Activated effector memory CD4-positive, alpha-beta T cell treated with anti-CD3 and anti-CD28 coated beads, Interleukin-2, amount 50 U/mL, for 16 hours (primary cell): ENCODE measurements at places on chromosomes 2 and 18.

DNA sequence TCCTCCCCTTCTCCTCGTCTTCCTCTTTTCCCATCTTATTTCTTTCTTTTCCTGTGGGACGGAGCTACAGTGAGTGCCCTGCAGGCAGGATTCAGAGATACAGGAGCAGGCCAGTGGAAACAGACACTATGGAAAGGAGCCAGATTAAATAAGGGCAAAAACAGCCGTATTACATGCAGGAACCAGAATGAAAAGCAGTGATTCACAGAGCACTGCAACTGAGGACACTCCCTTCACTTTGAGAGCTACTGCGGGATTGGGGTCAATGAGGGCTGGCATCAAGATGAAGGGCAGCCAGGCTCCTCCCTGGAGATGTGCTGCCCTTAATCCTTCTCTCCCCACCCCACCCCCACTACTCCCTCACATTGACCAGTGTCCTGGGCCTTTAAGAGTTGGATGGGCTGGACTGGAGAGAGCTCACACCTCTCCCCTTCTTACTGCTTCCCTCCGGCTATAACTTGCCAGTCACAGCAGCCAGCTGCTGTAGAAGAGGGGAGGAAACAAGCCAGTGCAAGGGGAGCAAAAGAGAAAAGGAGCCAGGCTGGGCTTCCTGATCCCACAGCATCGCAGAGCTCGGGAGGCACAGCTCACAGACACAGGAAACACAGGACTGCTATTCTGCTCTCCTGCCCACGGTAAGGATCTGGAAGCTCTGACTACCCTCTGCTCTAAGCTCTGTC is at the start of gene PLCD4:
PLCD4 (plus strand) TSS at position 464 of the 680 bp plus-strand sequence. CDS start 7,841 bp downstream, outside the sequence.
- DNase-seq: no peak

- no peak for DNase-seq
Observed at GRCh38 chr2:200472853-200473464, 36.9 kb downstream of the KCTD18 start.

GRCh38 chr2:47833516-47833968 is 50.6 kb downstream of the MSH6 start:
- no peak for DNase-seq

DNA sequence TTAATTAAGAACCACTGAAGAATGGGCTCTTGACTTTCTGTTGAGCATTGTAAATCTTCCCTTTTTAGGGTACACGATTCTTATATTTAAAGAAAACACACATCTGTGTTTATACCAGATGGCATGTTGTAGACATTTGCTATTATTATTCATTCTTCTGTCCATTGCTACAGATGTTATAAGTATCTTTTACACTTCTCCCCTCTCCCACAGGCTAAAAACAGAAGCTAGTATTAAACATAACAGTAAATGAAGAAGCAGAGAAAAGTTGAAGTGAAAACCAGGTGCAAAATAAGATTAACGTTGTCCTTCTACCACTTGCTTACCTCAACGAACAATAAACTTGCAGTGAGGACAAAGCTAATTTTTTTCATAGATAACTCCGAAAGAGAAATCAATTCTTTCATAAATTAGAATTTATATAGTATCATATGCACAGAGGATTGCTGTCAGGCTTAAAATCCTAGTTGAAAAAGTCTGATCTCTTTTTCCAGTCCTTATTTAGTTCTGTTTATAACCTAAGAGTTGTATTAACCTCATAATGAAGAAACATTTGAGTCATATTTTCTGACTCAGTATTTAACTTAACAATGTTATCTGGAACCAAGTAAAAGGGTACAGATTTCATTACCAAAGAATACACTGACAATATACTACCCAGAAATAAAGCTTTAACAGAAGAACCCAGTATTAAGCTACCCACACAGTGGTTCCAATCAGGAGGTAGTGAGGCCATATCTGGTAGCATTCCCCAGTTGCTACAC is 16.4 kb upstream of the ZNF385B start:
- no peak for DNase-seq

GRCh38 chr18:66438711-66439536 is 165.0 kb downstream of the CDH19 start:
- no peak for DNase-seq

DNA sequence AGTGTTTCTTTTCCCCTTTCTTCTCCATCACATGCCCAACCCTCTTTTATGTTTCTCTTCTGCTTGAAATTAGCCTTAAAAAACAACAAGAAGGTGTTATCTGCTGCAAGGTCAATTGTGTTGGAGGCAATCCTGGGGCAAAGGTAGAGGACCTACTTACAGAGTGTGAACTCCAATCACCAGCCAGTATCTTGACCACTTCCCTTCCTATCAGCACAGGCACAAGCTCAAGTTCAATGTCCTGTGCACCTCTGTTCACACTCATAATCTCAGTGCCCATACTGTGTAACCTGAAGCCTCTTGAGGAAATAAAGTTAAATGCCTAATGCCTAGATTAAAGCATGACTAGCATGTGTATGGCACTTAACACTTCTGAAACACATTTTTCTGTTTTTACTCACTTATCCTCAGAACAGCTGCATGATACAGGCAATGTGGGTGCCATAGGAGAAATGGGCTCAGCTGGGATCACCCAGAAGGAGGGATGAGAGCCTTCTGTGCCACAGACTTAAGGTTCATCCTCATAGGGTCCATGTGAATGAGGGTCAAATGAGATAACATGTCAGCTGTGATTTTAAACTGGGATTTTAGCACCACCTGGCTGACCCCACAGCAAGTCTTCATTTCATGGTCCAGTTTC is 701.5 kb downstream of the BCL11A start:
- no peak for DNase-seq

DNA sequence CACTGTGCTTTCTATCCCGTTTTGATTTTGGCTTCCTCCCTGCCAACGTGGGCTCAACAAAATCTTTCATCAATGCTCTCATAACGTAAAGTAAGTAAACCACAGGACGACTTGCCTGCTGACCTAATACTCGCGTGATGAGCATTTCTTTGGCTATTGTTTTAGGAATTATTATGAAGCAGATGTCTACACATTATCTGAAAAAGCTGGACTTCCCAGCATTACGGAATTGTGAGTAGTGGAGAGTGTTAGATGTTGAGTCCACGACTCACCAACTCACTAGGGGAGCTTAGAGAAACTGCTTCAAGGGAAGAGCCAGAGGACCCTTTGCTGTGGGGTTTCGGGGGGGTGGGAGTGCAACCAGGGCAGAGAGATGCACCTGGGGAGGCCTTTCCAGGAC is 21.9 kb downstream of the HJURP start:
- no peak for DNase-seq

- DNase-seq: peak; percentile 82
Observed at GRCh38 chr2:75608684-75609333, 37.8 kb upstream of the MRPL19 start.

DNA sequence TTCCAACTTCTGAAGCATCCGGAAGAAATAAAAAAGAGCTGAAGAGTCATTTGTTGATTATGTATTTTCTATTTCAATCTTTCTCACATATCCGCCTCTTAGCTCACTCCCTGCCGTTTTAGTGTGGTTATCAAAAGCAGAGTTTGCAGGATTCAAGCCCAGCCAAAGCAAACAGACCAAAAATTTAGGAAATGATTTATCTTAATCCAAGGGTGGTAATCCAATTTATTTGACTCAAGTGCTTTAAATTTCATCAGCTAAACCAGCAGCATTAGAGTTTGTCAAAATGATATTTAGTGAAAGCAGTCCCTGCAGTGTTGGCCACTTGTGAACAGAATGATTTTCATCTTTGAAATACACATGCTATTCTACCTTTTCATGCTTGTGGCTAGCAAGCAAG is 129.3 kb upstream of the CCDC68 start:
- DNase-seq: no peak

GRCh38 chr2:196481324-196481697 is 158.2 kb upstream of the CCDC150 start:
- DNase-seq: no peak

DNA sequence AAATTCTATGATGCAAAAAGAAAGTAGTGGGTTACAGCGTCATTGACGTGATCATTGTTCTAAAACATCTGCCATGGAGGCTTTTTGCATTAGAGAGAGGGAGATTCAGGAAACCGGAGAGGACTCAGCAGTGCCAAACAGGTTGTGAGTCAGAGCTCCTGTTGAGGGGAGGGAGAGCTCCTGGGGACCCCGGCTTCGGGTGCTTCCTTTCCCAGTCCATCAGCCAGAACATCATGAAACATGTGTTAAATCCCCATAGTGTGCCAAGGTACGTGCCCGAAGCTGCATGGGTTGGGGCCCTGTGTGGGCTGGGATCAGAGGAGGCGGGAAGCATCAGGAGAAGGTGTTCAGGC is 791 bp upstream of the CYRIA start:
- no peak for DNase-seq

GRCh38 chr2:3007135-3007534 is 370.5 kb downstream of the EIPR1 start:
- DNase-seq: no peak

DNA sequence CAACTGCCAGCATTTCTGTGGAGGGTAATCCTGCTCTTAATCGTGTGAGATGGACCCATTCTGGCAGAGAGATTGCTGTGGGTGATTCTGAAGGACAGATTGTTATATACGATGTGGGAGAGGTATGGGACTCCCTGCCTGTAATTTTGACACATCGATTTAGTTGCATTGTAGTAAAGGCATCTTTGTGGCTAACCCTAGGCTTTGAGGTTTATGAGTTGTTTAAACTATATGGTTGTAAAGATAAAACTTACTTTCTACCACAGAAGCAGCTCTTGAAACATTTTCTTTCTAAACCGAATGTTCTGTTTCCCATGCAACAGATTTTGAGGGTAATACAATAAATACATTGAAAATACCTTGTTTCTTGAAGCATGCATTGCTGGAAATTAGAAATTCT is 58.5 kb downstream of the DYNC1I2 start:
- DNase-seq: no peak

- peak; percentile 74 for DNase-seq
Observed at GRCh38 chr2:38709567-38710194, 41.5 kb downstream of the SRSF7 start.

DNA sequence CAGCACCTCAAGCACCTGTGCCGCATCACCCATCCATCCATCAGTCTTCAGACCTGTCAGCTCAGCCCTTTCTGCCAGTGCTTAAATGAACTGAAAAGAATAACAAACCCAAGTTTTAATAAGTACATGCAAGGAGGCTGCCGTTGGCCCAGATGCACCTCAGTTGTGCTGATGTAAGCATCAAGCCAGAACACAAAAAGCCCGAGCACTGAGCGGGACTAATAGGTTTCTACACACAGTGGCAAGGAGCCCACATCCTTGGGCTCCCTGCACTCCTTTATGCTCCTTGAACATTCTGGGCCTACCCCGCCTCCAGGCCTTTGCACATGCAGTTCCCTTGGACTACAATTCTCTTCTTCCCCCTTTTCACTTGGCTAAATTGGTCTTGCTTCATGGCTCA is 165.6 kb downstream of the ALK start:
- DNase-seq: no peak

DNA sequence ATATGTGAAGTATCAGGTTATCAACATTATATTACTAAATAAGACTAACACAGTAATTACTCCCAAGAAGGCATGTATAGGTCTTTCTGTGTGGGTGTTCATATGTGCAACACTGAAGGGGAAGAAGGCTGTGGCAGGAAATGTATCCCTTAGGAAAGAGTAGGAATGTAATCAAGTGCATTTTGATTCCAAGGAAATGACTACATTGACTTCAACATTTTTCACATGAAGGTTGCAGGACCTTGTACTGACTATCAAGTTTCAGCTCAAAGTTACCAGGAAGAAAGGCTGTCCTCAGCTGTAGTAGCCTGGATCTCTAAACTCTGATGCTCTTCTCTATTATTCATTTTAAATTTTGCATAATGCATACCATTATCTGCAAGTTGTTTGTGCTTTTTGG is 680.8 kb downstream of the NYAP2 start:
- DNase-seq: no peak

GRCh38 chr2:17800693-17801458 is 15.4 kb upstream of the MSGN1 start:
- DNase-seq: no peak

DNA sequence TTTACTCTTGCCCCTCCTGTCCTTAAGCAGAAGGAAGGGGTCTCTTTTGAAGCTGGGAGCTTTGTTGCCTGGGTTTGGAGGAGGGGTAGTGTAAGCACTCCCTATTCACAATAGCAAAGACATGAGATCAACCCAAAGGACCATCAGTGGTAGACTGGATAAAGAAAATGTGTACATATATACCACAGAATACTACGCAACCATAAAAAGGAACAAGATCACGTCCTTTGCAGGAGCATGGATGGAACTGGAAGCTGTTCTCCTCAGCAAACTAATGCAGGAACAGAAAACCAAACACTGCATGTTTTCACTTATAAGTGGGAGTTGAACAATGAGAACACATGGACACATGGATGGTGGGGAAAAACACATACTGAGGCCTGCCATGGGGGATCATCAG is 281.1 kb upstream of the REV1 start:
- no peak for DNase-seq

- DNase-seq: no peak
Observed at GRCh38 chr2:47721296-47721695, 61.6 kb upstream of the MSH6 start.

- DNase-seq: no peak
Observed at GRCh38 chr2:158478816-158479215, 22.1 kb downstream of the PKP4 start.

DNA sequence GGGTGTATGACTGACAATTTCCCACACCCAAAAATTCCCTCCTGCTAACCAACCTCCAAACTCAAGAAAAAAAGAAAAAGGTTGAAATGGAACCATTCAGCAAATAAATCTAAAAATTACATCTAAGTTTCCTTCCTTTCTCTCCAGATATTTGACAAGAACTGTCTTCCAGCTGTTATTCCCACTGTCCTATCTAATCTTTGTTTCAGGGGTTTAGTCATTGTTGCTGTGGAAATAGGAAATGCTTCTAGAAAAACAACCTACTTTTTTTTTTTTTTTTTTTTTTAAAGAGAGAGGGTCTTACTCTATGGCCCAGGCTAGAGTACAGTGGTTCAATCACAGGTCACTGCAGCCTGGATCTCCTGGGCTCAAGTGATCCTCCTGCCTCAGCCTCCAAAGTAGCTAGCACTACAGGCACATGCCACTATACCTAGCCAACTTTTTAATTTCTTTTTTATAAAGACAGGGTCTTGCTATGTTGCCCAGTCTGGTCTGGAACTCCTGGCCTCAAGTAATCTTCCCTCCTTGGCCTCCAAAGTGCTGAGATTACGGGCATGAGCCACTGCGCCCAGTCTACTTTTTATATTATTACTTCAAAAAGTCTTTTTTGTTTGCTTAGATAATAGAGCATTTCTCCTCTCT is 88.1 kb downstream of the ITSN2 start:
- DNase-seq: no peak

GRCh38 chr2:162887902-162888301 is 49.3 kb upstream of the KCNH7 start:
- DNase-seq: no peak

DNA sequence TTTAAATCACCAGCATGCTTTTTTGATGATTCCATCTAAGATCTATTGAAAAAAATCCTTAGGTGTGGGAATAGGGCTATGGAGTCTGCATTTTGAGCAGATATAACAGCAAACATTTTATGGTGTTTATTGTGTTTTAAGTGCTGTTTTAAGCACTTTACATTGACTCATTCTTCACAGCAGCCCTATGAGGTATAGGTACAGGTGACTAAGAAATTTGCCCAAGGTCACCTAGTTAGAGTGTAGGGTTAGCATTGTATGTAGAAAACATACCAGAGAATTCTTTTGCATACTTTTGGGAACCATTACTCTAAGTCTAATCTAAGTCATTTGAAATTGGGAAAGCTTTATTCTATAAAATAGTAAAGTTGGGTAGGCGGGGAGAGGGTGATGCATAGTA is 31.3 kb downstream of the PPM1B start:
- no peak for DNase-seq

GRCh38 chr18:78969574-78970315 is 9.9 kb upstream of the SALL3 start:
- DNase-seq: no peak

GRCh38 chr18:37694516-37694915 is 128.9 kb upstream of the CELF4 start:
- no peak for DNase-seq
